ENCODE measurements at places on chromosomes 1 and 21. TPM values are rescaled to one million over a fixed set of nuclear protein-coding genes. Genes with fewer than 3 reads are reported as not detected.

Gene ZBTB7B
- 77.6 TPM for total RNA-seq

GRCh38 chr21:33229784-33230544 is at the start of gene IFNAR2:
IFNAR2 (plus strand) TSS chr21:33229938; CDS start chr21:33241923, 11,985 bp downstream.
- no peak for DNase-seq
- H3K27me3 ChIP-seq, result no peaks in the 10 kb centered on the region
- no peaks in the 10 kb centered on the region for H3K36me3 ChIP-seq
- peaks cover 22% of the 10 kb centered on the region for H3K4me1 ChIP-seq
- H3K4me3 ChIP-seq, result peak within 1 kb of the TSS; percentile 98

Gene LMOD1
- 107 TPM for total RNA-seq

DNA sequence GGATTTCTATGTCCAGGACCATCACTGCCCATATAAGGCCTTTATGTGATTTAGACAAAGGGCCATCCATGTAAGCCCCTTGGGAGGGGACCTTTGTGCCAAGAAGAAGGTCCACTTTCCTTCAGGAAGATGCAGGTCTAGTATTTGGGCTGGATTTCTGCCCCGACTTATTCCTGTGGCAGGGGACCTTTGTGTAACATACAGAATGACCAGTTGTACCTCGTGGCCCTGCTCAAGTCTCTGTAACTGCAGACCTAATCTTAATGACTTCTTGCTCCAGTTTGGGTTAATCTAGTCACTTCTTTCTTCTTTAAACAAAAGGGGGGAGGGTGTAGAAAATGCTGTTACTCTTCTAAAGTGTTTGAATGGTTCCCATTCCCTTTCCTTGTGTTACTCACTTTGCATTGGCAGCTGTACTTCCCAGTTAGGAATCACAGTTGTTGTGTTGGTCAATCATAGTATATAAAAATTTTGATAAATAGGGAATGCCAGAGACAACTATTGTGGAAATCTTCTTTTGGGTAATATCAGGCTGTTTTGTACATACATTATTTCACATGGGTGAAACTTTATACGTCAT is 54.2 kb downstream of the MIGA1 start:
- DNase-seq, result no peak
- peaks cover 52% of the 10 kb centered on the region for H3K4me1 ChIP-seq
- no peaks in the 10 kb centered on the region for H3K27me3 ChIP-seq
- H3K27ac ChIP-seq, result peak overlapping the region; percentile 80

Gene VSIG8
- not detected for total RNA-seq

DNA sequence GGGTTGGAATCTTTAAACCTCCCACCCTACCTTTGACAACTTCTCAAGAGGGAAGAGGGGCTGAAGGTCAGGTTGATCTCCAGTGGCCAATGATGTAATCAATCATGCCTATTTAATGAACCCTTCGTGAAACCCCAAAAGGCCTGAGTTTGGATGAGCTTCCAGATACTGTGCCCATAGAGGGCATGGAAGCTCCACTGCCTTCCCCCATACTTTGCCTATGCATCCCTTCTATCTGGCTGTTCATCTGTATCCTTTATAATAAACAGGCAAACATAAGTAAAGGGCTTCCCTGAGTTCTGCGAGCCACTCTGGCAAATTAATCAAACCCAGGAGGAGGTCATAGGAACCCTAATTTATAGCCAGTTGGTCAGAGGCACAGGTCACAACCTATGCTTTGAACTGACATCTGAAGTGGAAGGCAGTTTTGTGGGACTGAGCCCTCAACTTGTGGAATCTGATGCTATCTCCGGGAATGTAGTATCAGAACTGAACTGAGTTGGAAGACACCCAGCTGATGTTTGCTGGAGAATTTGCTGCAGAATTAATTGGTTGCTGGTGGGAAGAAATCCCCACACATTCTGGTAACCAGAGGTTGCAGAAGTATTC is 24.8 kb downstream of the S100A10 start:
- H3K27ac ChIP-seq, result no peak overlapping the region
- H3K27me3 ChIP-seq, result no peaks in the 10 kb centered on the region
- no peak for DNase-seq
- H3K36me3 ChIP-seq, result no peaks in the 10 kb centered on the region
- H3K4me3 ChIP-seq, result no peak overlapping the region
- H3K4me1 ChIP-seq, result peaks cover 24% of the 10 kb centered on the region

DNA sequence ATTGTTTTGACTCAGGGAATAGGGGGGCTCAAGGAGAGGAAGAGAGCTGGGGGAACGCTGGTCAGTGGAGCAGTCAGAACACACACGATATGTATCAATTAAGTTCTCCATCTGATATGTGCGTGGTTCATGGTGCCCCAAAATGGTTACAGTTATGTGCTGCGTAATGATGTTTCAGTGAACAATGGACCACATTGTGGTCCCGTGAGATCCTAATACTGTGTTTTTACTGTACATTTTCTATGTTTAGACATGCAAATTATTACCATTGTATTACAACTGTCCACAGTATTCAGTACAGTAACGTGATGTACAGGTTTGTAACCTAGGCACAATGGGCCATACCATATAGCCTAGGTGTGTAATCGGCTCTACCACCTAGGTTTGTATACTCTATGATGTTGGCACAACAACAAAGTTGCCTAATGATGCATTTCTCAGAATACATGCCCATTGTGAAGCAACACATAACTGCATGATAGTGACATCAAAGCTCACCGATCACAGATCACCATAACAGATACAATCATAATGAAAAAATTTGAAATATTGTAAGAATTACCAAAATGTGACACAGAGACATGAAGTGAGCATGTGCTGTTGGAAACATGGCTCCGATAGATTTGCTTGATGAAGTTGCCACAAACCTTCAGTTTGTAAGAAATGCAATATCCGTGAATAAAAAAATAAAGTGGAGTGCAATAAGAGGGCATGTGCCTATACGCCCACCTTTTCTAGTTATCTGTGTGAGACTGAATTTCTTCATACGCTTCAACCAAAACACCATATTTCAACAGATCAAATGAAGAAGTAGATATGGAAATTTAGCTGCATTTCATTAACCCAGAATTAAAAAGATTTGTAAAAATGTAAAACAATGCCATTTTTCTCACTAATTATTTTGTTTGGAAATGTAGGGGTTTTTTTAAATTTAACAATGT is 14.8 kb upstream of the TMEM54 start:
- no peak overlapping the region for H3K4me3 ChIP-seq
- no peak overlapping the region for H3K27ac ChIP-seq
- H3K27me3 ChIP-seq, result no peaks in the 10 kb centered on the region
- no peaks in the 10 kb centered on the region for H3K4me1 ChIP-seq

Gene S100B
- 19.9 TPM for total RNA-seq

Gene SLC2A5
- total RNA-seq, result 8.1 TPM

DNA sequence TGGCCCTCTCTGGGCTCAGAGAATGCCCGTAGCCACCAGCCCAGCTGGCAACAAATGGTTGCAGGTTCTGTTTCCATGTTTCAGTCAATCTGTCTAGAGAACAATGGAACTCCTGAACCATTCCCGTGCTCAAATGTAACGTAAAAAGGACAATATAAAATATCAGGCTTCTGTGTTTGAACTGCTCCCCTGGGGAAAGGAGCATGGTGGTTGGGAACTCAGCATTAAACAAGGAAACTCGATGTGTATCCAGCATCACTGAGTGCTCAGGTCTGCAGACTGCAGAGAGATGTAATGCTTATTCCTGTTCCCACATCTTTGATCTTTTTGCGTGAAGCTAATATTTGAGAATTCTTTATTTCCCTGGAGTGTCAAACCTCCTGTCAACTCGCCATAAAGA is 326.5 kb downstream of the KIF26B start:
- no peak for DNase-seq
- H3K4me1 ChIP-seq, result no peaks in the 10 kb centered on the region
- H3K4me3 ChIP-seq, result no peak overlapping the region

GRCh38 chr1:174072581-174072980 is 50.4 kb upstream of the RC3H1 start:
- no peak for DNase-seq
- H3K4me1 ChIP-seq, result no peaks in the 10 kb centered on the region
- no peaks in the 10 kb centered on the region for H3K27me3 ChIP-seq

- no peak for DNase-seq
- no peaks in the 10 kb centered on the region for H3K36me3 ChIP-seq
- H3K4me3 ChIP-seq, result peak overlapping the region; percentile 84
Measured at GRCh38 chr21:39314143-39315027, 953 bp upstream of the BRWD1 start.

DNA sequence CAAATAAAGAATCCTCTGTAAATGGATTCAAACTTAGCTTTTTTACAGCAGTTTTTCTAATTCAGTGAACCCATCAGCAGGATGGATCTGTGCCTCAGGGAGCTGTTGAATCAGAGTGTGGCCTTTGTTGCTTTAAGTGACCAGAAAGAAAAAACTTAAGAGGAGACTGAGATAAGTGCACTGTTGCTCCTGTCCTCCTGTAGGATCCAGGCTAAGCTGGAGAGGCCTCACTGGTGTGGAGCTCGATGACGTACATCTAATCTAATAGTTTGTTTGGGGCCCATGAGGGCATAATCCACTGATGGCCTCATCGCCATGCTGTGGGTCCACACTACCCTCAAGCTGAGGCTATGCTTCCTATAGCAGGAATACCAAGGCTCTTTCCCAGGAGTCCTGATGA is 10.6 kb downstream of the DIP2A start:
- no peak overlapping the region for H3K4me3 ChIP-seq
- H3K27ac ChIP-seq, result no peak overlapping the region
- no peaks in the 10 kb centered on the region for H3K36me3 ChIP-seq
- no peaks in the 10 kb centered on the region for H3K27me3 ChIP-seq
- H3K4me1 ChIP-seq, result no peaks in the 10 kb centered on the region

Gene THEM5
- total RNA-seq, result 0.98 TPM

Gene PLA2G4A
- total RNA-seq, result 12.5 TPM

Gene ZNF281
- total RNA-seq, result 8.8 TPM

DNA sequence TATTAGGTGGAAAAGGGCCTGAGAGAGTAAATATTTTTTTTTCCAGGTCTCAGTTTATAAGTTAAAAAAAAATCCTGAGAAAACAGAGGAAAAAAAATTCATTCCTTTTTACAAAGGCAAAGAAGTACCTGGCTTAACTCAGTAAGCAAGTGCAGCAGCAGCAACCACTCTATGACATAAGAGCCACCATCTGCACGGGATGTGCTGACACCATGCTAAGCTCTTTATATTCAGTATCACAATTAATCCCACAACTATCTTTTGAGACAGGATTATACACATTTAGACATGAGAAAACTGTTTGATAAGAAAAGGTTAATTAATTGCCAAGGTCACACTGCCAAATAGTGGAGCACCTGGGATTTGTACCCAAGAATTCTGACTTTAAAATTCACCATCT is 13.4 kb upstream of the DPT start:
- DNase-seq, result no peak
- no peak overlapping the region for H3K4me3 ChIP-seq
- H3K36me3 ChIP-seq, result no peaks in the 10 kb centered on the region
- no peaks in the 10 kb centered on the region for H3K4me1 ChIP-seq

DNA sequence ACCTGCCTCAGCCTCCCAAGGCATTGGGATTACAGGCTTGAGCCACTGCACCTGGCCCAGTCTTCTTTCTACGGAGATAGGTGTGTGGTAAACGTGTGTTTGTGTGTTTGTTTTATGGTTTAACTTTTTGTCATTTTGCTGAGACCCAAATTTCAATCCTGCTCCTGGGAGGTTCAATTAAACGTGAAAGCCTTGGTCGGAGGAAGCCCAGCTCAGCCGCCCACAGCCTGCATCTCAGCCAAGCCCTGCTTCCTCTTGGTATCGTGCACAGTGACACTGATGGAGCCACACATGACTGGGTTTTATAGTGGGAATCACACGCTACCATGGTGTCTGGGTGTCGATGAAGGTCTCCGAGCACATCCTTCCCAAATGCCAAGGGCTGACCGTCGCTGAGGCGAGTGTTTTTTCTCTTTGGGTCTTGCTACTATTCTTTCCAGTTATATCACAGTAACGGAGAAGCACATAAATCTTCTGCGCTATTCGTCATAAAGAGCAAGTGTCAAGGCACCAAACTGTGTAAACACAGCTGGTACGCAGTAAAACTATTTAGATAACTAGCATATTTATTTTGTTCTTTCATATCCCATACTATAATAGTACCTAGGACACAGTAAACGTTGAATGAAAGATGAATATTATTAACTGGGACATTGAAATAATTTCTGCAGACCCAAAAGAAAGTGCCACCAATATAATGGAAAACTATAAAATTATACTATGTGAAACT is 39.3 kb downstream of the HLCS start:
- H3K27ac ChIP-seq, result no peak overlapping the region
- DNase-seq, result no peak
- H3K4me3 ChIP-seq, result no peak overlapping the region

GRCh38 chr21:38082936-38083485 is 166.8 kb upstream of the KCNJ6 start:
- H3K4me3 ChIP-seq, result no peak overlapping the region
- DNase-seq, result no peak
- no peak overlapping the region for H3K27ac ChIP-seq
- no peaks in the 10 kb centered on the region for H3K4me1 ChIP-seq
- no peaks in the 10 kb centered on the region for H3K27me3 ChIP-seq

DNA sequence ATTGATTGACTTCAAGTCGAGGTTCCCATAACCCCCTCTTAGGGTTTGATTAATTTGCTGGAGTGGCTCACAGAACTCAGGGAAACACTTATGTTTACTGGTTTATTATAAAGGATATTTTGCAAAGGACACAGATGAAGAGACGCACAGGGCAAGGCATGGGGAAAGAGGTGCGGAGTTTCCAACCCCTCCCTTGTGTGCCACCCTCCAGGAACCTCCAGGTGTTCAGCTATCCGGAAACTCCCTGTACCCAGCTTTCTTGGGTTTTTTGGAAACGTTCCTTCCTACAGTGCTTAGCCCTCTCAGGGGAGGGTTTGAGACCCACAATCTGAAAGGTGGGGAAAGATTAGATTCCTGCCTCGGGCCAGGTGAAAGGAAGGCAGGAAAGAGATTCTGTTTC is 48.2 kb downstream of the UCK2 start:
- H3K27me3 ChIP-seq, result no peaks in the 10 kb centered on the region
- H3K4me1 ChIP-seq, result no peaks in the 10 kb centered on the region
- no peaks in the 10 kb centered on the region for H3K36me3 ChIP-seq

GRCh38 chr21:16579538-16579937 is 849.8 kb downstream of the USP25 start:
- H3K36me3 ChIP-seq, result no peaks in the 10 kb centered on the region
- H3K4me3 ChIP-seq, result no peak overlapping the region
- H3K4me1 ChIP-seq, result peaks cover 34% of the 10 kb centered on the region
- no peak for DNase-seq
- H3K27ac ChIP-seq, result peak overlapping the region; percentile 63

DNA sequence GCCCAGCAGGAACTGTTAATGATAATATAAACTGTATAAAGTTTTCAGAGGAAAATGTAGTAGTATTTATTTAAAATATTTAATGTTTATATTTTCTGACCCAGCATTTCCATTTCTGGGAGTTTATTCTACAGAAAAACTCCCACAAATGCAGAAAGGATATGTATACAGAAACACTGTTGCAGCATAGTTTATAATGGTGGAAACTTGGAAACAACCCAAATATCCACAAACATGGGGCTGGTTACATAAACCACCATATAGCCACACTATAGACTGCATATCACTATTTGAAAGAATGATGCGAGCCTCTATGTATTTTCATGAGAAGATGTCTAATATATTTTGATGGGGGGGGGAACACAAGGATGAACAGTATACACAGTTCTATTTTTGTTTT is 31.5 kb upstream of the KCNN3 start:
- no peaks in the 10 kb centered on the region for H3K27me3 ChIP-seq
- H3K4me3 ChIP-seq, result no peak overlapping the region
- DNase-seq, result no peak
- no peaks in the 10 kb centered on the region for H3K36me3 ChIP-seq

- H3K27me3 ChIP-seq, result no peaks in the 10 kb centered on the region
- H3K4me3 ChIP-seq, result no peak overlapping the region
- DNase-seq, result no peak
Measured at GRCh38 chr1:100455478-100456072, 82.4 kb upstream of the GPR88 start.

Gene DPT
- total RNA-seq, result 154 TPM

Measured in vagina (tissue), 2 donors.